Left lobe of liver (tissue), 2 donors: ENCODE measurements at places on chromosomes 12 and 14. TPM values are rescaled to one million over a fixed set of nuclear protein-coding genes. Genes with fewer than 3 reads are reported as not detected.

Gene ASCL1
- total RNA-seq, result not detected

Gene BCL2L2
- total RNA-seq, result 14.0 TPM

Gene ANO4
- 0.35 TPM for total RNA-seq

Gene TMX1
- total RNA-seq, result 13.3 TPM

Gene NPFF
- not detected for total RNA-seq

Gene DBX2
- total RNA-seq, result not detected

Gene RAD51B
- 3.3 TPM for total RNA-seq
